ENCODE measurements at places on chromosomes 7 and 10. TPM values are rescaled to one million over a fixed set of nuclear protein-coding genes. Genes with fewer than 3 reads are reported as not detected.
A peak's percentile ranks its signal among the peaks of the same experiment; 100 is the strongest.

Gene NUTM2E
- total RNA-seq, result not detected

Gene P4HA1
- 20.5 TPM for total RNA-seq

Gene EXOC4
- total RNA-seq, result 74.1 TPM

Gene TRIM50
- total RNA-seq, result not detected

Gene CRYGN
- total RNA-seq, result 0.53 TPM

Gene TMEM26
- not detected for total RNA-seq

Gene ZNF804B
- total RNA-seq, result not detected

Gene PNLIPRP2
- not detected for total RNA-seq

Gene PLEKHS1
- total RNA-seq, result not detected

Gene CTAGE15
- total RNA-seq, result not detected

DNA sequence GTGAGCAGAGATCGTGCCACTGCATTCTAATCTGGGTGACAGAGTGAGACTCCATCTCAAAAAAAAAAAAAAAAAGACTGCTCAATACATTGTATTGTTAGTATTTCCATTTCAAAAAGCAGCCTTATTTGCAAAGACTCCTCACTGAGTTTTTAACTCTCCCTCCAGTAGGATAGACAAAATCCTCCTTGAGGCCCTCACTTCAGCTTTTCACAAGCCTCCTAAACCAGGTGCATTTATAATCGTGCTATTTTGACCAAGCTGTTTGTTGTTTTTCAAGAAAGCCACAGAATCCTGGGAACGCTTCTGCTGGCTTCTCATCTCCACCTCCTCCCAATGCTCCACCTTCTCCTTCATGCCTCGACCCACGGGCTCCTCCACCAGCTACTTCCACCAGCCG lies 6.3 kb upstream of the DDIT4 start:
- H3K27me3 ChIP-seq, result no peaks in the 10 kb centered on the region
- no peak for DNase-seq
- no peaks in the 10 kb centered on the region for H3K36me3 ChIP-seq
- H3K4me3 ChIP-seq, result no peak overlapping the region
- H3K27ac ChIP-seq, result no peak overlapping the region

- no peak overlapping the region for H3K4me3 ChIP-seq
- H3K27ac ChIP-seq, result no peak overlapping the region
- no peaks in the 10 kb centered on the region for H3K36me3 ChIP-seq
- H3K4me1 ChIP-seq, result no peaks in the 10 kb centered on the region
- no peak for DNase-seq
These were observed 4.5 kb upstream of the BLNK start for GRCh38 chr10:96275685-96276418.

- peaks cover 5% of the 10 kb centered on the region for H3K36me3 ChIP-seq
- H3K4me3 ChIP-seq, result no peak overlapping the region
- no peak for DNase-seq
- H3K27ac ChIP-seq, result no peak overlapping the region
These were observed 127.0 kb downstream of the SRPK2 start for GRCh38 chr7:105261689-105262088.

DNA sequence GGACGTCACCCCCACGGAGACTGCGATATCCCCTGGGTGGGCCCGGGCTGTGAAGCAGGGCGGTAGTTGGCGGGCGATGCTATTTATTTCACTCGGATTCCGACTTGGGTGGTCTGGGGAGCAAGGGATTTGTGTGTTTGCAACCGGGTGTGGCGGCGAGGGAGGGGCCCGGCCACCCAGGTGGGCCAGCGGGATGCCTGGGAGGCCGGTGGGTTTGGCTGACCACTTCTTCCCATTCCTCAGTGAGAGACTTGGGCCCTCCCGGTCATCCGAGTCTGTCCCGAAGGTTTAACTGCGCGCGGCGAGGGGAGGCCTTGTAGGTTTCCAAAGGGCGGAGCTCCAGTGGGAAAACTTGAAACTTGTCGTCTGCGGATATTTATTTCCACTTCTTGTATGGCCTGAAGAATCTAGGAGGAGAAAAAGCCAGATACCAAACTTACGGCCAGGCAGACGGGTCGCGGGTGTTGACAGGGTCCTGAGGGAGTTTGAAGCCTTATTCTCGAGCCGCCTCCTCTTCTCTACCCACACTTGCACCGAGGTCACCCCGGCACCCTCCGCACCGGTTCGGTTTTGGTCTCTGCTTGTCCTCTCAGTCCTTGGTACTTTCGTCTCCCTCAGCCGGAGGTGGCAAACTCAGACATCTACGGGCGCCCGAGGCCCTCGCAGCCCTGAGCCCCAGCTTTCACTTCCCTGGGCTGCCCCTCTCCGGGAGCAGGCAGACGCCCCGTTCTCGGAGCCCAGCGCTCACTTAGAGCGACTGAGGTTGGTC lies 17.9 kb downstream of the ZNF316 start:
- DNase-seq, result no peak
- peaks cover 6% of the 10 kb centered on the region for H3K36me3 ChIP-seq
- no peak overlapping the region for H3K4me3 ChIP-seq
- no peaks in the 10 kb centered on the region for H3K27me3 ChIP-seq

DNA sequence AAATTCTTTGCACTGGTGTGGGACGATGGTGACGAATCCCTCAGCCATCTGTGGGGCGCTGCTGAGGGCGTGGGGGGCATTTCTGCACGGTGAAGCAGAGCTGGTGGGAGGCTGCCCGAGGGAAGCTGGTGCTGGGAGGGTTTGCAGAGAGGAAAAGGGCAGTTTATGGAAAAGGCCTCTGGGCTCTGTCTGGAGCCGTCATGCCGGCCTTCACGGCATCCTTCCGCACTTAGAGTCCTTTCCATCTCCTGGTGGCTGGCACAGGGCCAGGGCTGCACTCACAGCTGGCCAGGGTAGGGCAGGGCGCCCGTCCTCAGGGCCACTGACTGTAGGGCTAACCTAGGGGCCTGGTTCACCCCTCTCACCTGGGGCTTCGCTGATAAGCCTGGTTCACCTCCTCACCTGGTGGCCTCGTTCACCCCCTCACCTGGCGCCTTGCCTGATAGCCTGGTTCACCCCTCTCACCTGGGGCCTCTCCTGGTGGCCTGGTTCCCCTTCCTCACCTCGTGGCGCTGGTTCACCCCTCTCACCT lies 598 bp upstream of the AMZ1 start:
- no peak for DNase-seq
- H3K36me3 ChIP-seq, result no peaks in the 10 kb centered on the region
- H3K27ac ChIP-seq, result no peak overlapping the region
- H3K4me3 ChIP-seq, result no peak overlapping the region

DNA sequence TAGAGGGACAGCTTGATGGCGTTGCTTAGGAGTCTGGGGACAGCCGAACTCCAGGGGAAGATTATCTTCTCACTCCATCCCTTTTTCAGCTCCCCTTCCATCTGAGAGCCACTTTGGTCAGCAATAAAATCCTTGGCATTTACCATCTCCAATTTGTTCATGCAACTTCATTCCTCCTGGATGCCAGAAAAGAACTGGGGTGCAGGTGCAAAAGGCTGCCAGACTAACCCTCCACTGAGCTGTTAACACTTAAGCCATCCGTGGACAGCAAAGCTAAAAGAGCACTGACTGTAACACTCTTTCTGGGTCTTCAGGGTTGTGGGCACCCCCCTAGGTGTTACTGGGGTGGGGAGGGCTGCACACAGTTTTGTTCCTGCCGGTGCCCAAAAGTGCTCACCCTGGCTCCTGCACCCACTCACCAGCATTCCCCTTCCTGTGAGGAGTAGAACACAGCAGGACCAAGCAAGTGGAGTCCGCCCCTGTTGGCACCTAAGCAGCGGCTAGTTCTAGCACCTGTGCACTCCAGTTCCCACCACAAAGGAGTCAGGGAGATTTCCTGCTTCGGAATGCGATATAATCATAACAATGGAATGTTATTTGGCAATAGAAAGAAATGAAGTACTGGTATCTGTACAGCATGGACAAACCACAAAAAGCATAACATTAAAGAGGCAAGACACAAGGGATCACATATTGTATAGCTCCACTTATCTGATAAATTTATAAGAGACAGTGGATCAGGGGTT lies 95.1 kb downstream of the NPY start:
- H3K36me3 ChIP-seq, result no peaks in the 10 kb centered on the region
- no peak overlapping the region for H3K4me3 ChIP-seq
- no peaks in the 10 kb centered on the region for H3K4me1 ChIP-seq
- no peak overlapping the region for H3K27ac ChIP-seq
- peaks cover 8% of the 10 kb centered on the region for H3K27me3 ChIP-seq
- no peak for DNase-seq

GRCh38 chr7:115914951-115915350 lies 115.6 kb downstream of the TFEC start:
- H3K27me3 ChIP-seq, result peaks cover 8% of the 10 kb centered on the region
- no peak for DNase-seq
- no peak overlapping the region for H3K4me3 ChIP-seq
- no peak overlapping the region for H3K27ac ChIP-seq
- no peaks in the 10 kb centered on the region for H3K4me1 ChIP-seq
- H3K36me3 ChIP-seq, result no peaks in the 10 kb centered on the region

DNA sequence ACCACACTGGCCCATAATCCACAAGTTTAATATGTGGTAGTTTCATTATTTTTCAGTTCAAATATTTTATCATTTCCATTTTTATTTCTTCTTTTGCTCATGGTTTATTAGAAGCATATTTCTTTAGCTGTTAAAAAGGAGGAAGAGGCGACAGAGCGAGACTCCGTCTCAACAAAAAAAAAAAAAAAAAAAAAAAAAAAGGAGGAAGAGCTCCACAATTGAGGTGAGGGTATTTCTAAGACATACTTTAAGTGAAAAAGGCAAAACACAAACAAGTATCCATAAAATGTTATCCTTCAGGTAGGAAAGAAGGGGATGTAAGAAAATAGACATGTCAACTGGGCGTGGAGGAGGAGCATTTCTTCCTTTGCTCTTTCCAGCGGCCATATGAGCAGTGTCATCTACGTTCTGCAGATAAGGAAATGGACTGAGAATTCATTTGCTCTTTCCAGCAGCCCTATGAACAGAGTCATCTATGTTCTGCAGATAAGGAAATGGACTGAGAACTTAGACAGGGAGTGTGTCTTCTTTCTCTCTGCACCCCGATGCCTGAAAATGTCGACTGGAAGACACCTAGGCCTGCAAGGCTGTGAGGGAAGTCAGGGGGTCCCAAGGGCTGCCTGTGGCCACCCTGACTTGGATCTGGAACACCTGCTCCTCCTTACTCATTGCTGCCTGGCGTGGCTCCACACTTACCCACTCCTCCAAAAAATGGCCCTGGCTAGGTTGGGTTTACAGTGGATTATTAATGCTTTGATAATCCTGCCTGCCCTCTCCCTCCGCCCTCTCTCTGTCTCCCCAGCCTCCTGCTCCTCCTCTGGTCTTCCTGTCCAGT lies 18.9 kb upstream of the RAMP3 start:
- H3K4me3 ChIP-seq, result no peak overlapping the region
- H3K27me3 ChIP-seq, result peaks cover 2% of the 10 kb centered on the region
- H3K27ac ChIP-seq, result no peak overlapping the region
- no peaks in the 10 kb centered on the region for H3K36me3 ChIP-seq
- peaks cover 17% of the 10 kb centered on the region for H3K4me1 ChIP-seq

- H3K36me3 ChIP-seq, result no peaks in the 10 kb centered on the region
- peaks cover 18% of the 10 kb centered on the region for H3K27me3 ChIP-seq
- H3K4me1 ChIP-seq, result no peaks in the 10 kb centered on the region
- no peak for DNase-seq
These were observed 30.9 kb upstream of the STEAP4 start for GRCh38 chr7:88337572-88337971.

- peaks cover 6% of the 10 kb centered on the region for H3K27me3 ChIP-seq
- DNase-seq, result peak; percentile 60
- peak overlapping the region; percentile 32 for H3K4me3 ChIP-seq
- peaks cover 10% of the 10 kb centered on the region for H3K4me1 ChIP-seq
- no peak overlapping the region for H3K27ac ChIP-seq
These were observed 93.9 kb downstream of the ATXN7L1 start for GRCh38 chr7:105782391-105783042.

DNA sequence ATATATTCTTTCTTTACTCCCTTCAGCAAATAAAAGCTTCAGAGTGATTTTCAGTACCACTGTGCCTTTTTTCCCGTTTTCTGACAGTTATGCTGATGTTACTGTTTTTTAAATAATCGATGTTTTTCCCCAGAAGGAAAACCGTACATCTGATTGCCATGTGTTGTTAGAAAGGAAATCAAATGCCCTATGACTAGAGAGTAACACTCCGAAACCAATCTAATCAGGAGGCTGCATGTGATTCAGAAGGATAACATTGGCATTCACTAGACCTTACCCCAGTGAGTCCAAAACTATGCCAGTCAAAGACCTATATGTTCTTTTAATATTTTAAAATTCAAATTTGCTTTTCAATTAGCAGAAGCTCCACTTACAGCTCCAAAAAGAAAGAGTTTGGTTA lies 116.3 kb downstream of the TMEM26 start:
- no peak for DNase-seq
- no peak overlapping the region for H3K4me3 ChIP-seq
- no peaks in the 10 kb centered on the region for H3K36me3 ChIP-seq
- no peaks in the 10 kb centered on the region for H3K27me3 ChIP-seq
- H3K4me1 ChIP-seq, result no peaks in the 10 kb centered on the region

GRCh38 chr7:146090023-146090645 lies 26.5 kb upstream of the CNTNAP2 start:
- no peaks in the 10 kb centered on the region for H3K36me3 ChIP-seq
- no peaks in the 10 kb centered on the region for H3K4me1 ChIP-seq
- H3K4me3 ChIP-seq, result no peak overlapping the region
- H3K27me3 ChIP-seq, result no peaks in the 10 kb centered on the region
- no peak overlapping the region for H3K27ac ChIP-seq

DNA sequence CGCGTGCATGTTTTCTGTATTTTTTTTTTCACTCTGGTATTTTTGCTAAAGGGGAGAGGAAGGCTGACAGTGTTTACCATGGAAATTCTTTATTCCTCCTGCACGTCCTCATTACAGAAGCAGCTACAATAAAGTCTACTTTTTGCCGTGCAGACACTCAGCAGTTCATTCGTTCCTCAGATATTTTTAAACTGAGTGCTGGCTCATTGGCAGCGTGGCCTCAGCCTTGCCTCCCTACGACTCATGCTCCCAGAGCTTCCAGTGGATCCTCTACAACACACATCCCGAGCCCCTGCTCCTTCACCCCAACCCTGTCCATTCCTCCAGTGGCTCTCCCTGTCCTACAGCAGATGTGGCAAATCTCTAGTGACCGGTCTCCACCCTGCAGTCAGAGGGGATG lies 239.2 kb upstream of the ZMIZ1 start:
- H3K36me3 ChIP-seq, result peaks cover 3% of the 10 kb centered on the region
- no peaks in the 10 kb centered on the region for H3K4me1 ChIP-seq
- no peak overlapping the region for H3K27ac ChIP-seq
- no peak for DNase-seq
- H3K27me3 ChIP-seq, result peaks cover 27% of the 10 kb centered on the region

- no peak overlapping the region for H3K27ac ChIP-seq
- no peaks in the 10 kb centered on the region for H3K36me3 ChIP-seq
- no peak for DNase-seq
- no peak overlapping the region for H3K4me3 ChIP-seq
- H3K27me3 ChIP-seq, result no peaks in the 10 kb centered on the region
These were observed 335.4 kb downstream of the PTPRN2 start for GRCh38 chr7:158252081-158252836.

GRCh38 chr7:143299346-143299745 lies 11.2 kb downstream of the CASP2 start:
- no peaks in the 10 kb centered on the region for H3K27me3 ChIP-seq
- no peak for DNase-seq
- H3K27ac ChIP-seq, result no peak overlapping the region
- H3K4me3 ChIP-seq, result no peak overlapping the region

GRCh38 chr10:46294641-46295220 lies 7.9 kb downstream of the ANTXRL start:
- H3K27me3 ChIP-seq, result no peaks in the 10 kb centered on the region
- peaks cover 22% of the 10 kb centered on the region for H3K4me1 ChIP-seq
- H3K27ac ChIP-seq, result no peak overlapping the region
- no peak for DNase-seq
- no peaks in the 10 kb centered on the region for H3K36me3 ChIP-seq

Data from activated T-cell treated with anti-CD3 and anti-CD28 coated beads, Interleukin-2, amount 50 U/mL, for 72 hours (primary cell).